Brain (organoid and tissue), 16 donors: ENCODE measurements at places on chromosomes 3 and 15.

DNA sequence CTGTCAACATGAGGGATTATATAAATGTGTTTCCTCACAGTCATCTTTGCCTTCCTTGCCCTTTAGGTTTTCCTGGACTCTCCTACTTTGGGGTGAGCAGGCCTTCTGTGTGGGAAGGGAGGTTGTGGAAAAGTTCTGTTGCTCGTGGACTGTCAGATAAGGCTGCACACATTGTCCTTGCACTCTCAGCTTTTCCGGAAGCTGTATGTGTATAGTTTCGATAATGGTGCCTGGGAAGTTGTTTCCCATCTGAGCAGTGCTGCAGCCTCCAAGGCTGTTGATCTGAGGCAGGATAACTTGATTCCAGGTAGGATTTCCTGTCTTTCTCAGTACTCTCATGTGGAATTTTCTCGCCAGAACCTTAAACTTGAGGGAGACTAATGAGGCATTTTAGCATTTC, 297.8 kb upstream of the AZI2 start:
- no peak for DNase-seq

GRCh38 chr3:76582632-76583378, 457.1 kb upstream of the ROBO2 start:
- DNase-seq, result no peak

- DNase-seq, result no peak
Observed at GRCh38 chr3:100984308-100984707, 8.9 kb downstream of the ABI3BP start.

DNA sequence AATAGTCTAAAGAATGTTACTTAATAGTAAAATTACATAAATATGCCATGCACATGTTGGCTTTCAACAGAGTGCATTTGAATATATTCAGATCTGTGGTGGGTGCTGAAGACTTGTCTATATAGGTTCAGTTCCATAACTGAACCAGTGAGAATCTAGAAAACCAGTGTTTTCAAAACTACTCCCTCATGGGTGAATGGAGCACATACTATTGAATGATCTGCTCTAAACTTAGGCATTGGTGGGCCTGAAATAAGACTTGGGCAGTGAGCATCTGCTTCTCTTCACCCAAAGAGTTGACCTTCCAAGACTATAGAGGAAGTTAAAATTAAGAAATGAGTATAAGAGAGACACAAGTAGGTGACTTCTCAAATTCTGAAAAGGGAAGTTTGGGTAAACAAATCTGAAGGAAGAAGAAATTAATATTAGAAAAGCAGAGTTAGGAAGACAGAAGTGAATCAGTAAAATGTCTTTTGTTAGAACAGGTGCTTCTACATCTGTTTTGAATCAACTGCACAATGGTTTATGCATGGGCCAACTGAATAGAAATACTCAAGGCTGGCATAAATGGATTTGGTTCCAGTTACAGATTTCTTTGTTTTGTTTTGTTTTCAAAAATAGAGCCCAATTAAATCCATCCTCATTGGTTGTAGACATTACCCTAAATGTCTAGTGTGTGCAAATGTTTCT, 19.3 kb downstream of the ALCAM start:
- no peak for DNase-seq

- DNase-seq, result no peak
Observed at GRCh38 chr3:81045976-81046375, 715.5 kb downstream of the GBE1 start.

DNA sequence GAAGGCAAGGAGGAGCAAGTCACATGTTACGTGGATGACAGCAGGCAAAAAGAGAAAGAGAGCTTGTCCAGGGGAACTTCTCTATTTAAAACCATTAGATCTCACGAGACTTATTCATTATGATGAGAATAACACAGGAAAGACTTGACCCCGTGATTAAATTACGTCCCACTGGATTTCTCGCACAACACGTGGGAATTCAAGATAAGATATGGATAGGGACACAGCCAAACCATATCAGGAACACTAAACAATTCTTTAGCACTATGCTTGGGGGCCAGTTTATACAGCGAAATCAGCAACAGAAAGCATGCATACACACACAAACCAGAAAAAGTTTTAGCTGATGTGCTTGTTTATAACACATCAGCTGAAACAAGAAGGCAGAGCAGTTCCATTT, 704.2 kb downstream of the OTOL1 start:
- no peak for DNase-seq
